ENCODE measurements at places on chromosomes 16 and 17. TPM values are rescaled to one million over a fixed set of nuclear protein-coding genes. Genes with fewer than 3 reads are reported as not detected.

Gene EXOC3L1
- 3.6 TPM for total RNA-seq

DNA sequence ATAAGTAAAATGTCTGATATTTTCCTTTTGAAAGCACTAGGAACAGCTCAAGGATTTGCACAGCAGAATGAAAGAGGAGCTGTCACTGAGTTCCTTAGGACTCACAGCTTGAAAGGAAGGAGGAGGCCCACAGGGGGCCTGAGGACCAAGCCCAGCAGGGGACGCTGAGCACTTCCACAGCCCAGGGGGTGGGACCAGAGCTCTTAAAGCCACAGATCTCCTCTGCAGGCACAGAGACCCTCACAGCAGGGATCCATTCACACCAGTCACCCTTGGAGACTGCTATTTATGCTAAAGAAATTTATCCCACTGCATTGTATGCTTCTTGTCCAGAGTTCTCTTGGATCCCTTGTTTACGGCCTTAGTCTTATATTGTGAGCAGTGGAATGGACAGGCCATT, 253.3 kb downstream of the STX8 start:
- peak overlapping the region; percentile 39 for H3K27ac ChIP-seq
- DNase-seq: no peak
- H3K4me3 ChIP-seq: peak overlapping the region; percentile 12
- no peaks in the 10 kb centered on the region for H3K36me3 ChIP-seq

Gene PRSS53
- total RNA-seq: 3.7 TPM

DNA sequence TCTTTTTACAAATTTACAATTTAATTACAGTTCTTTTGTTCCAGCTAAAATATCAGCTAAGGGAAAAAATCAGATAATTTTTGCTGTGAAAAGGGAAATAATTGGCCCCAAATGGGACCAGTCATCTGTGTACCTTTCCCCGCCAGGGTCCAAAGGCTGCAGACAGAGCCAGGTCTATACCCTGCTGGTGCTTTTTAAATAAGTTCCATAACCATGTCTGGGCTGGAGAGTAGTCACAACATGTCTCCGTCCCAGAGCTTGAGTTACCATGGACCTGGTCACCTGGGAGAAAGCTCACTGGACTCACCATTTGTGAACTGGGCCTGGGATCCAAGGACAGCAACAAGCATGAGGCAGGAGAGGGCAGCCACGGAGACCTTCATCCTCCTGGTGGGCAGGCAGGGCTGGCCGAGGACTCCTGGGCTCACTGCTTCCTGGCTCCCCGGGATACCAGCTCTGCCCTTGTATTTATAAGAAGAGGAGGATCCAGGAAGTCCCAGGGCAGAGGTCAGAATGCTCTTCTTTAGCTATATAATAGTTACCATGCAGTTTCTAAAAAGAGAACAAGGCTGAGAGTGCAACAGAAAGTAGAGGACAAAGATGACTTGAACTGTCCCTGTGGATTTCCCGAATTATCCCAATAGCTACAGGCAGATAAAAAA, at the start of gene CCL15:
TSS of gene CCL15 (minus strand) at position 444 of the 662 bp plus-strand sequence. CDS start at position 383, 61 bp downstream.
- no peaks in the 10 kb centered on the region for H3K36me3 ChIP-seq
- H3K27ac ChIP-seq: peak within 1 kb of the TSS; percentile 72
- DNase-seq: no peak
- H3K4me3 ChIP-seq: peak within 1 kb of the TSS; percentile 55

DNA sequence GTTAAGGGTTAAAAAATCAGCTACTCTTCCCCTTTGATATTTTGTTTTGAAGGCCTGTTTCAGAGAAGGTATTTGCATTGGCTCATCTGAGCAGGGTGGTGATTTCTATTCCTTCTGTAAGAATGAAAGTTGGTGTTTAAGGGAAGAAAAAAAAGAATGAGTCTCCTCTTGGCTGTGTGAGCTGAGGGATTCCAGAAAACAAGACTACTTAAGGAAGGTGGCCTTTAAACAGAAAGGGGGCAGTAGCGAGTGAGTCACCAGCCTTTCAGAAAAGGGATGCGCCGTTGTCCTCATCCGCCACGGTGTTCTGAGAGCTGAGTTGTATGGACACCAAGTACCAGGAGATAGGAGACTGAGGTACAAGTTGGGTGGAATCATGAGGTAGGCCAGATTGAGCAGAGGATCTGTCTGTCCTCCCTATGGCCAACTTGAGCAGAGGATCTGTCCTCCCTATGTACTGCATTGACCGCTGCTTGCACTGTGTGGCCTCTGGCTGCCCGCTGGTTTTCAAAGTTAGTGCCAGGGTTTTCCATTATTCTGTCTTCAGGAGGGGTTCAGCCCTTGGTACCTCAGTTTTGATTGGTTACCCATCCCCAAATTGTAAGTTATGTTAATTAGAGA, 8.2 kb downstream of the PRKCA start:
- no peaks in the 10 kb centered on the region for H3K27me3 ChIP-seq
- peaks cover 1% of the 10 kb centered on the region for H3K4me1 ChIP-seq
- no peak overlapping the region for H3K4me3 ChIP-seq
- no peak for DNase-seq
- H3K27ac ChIP-seq: no peak overlapping the region

DNA sequence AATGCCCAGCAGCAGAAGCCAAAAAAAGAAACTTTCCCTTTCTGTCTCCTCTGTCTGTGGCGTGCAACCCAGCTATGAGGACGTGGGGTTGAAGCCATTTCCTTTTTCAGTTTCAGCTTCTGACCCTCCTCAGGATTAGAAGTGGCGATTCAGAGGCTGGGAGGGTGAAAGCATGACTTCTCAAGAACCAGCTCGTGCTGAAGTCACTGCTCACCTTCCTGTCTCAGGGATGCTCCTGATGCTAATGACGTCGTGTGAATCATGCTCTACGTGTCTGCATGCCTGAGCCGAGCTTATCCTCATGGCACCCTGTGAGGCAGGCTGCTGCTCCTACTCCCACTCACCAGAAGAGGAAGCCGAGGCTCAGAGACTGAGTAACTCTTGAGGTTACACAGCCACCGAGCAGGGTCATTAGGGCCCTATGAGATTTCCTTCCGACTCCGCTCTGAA, 5.7 kb upstream of the LPO start:
- no peaks in the 10 kb centered on the region for H3K4me1 ChIP-seq

GRCh38 chr16:84367297-84367680, 1.0 kb upstream of the ATP2C2 start:
- H3K27ac ChIP-seq: no peak overlapping the region
- no peaks in the 10 kb centered on the region for H3K27me3 ChIP-seq
- H3K4me1 ChIP-seq: no peaks in the 10 kb centered on the region
- H3K36me3 ChIP-seq: no peaks in the 10 kb centered on the region
- no peak overlapping the region for H3K4me3 ChIP-seq

Gene TBC1D28
- not detected for total RNA-seq

DNA sequence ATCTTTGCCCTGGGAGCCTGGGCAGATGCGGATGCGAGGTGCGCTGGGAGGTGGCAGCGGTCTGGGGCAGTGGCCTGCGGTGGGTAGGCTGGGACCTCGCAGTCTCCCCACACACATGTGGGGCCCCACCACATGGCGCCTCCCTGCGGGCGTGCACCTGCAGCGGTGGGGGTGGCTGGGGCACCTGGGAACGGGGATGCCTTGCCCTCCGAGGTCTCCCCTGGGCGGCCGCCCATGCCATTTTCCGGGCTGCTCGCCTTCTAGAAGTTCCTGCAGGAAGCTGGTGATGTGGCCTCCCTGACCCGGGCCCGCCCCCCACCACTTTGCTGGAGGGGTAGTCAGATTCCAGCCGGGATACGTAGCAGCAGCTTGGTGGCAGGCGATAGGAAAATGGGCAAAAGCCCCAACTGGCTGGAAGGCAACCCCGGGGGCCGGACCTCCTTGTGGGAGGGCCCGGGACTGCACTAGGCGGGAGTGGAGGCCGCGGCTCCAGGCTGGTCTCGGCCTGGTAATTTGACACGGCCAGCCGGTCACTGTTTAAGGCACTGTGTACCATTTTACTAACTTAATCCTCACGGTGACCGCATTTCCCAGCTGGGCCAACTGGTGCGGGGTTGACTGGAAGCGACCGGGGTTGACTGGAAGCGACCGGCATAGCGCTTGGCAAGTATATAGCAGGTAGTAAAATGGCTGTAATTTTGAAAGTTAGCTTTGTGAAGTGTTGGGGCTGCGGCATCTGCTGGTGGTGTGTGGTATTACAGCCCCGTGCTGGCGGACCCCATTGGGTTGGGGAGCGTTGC, 38.5 kb downstream of the IGF2BP1 start:
- H3K36me3 ChIP-seq: no peaks in the 10 kb centered on the region
- peak; percentile 27 for DNase-seq
- no peak overlapping the region for H3K27ac ChIP-seq
- no peaks in the 10 kb centered on the region for H3K27me3 ChIP-seq
- H3K4me1 ChIP-seq: no peaks in the 10 kb centered on the region

DNA sequence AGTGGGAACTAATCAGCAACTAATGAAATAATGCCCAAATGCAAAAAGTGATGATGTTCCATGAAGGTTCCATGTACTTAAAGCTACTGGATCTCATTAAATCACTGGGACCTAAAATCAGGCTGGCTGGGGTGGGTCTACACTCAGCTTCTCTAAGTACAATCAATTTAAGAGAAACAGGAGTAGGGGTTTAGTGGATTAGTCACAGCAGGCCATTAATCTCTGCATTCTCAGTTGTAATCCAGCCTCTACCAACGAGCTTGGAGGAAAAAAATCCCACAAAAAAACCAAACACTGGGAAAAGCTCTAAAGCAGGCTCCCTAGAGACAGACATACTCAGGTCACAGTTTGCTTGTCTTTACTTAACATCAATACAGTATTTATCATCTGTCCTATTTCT, 15.0 kb downstream of the CA10 start:
- H3K27me3 ChIP-seq: no peaks in the 10 kb centered on the region
- H3K36me3 ChIP-seq: no peaks in the 10 kb centered on the region

Gene CHP2
- total RNA-seq: not detected

Gene HOXB3
- total RNA-seq: 3.2 TPM

Gene TP53TG3B
- total RNA-seq: not detected

DNA sequence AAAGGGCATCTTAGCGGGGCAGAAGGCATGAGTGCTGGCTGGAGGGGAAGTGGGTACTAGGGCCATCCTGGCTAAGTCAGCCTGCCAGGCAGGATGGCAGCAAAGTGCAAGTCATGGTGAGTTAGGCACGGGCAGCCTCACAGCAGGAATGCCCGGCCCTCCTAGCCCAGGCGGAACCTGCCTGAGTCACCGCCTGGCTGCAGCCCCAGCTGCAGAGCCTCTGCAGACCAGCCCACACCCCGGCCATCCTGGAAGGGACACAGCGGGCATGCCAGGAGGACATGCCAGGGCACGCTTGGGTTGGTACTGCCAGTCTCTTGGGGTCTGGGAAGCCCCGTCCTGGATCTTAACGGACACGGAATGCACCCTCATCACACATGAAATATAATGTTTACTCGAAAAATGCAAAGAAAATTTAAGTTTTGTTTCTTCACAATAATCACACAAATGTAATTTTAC, 5.0 kb upstream of the ALDH3A1 start:
- H3K36me3 ChIP-seq: no peaks in the 10 kb centered on the region
- no peak overlapping the region for H3K4me3 ChIP-seq
- peak; percentile 90 for DNase-seq

Gene GSE1
- 38.2 TPM for total RNA-seq

DNA sequence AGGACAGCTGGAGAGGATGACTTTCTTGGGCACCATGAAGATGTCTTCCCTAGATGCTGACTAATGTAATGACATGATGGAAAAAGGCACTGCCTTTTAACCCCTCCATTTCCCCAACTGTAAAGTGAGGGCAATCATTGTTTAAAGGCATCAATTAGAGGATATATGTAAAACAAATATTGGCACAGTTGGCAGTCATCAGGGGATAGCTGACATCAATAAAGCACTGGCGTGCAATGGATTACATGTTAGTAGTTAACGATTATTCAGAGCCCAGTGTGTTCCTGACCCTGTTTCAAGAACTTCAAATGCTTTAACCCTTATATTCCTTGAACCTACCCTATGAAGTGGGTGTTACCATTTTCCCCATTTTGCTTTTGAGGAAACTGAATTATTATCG, 100.7 kb downstream of the TMEM114 start:
- no peak overlapping the region for H3K27ac ChIP-seq
- H3K4me1 ChIP-seq: no peaks in the 10 kb centered on the region

GRCh38 chr16:22188595-22189442, 17.3 kb upstream of the EEF2K start:
- no peaks in the 10 kb centered on the region for H3K27me3 ChIP-seq
- H3K4me1 ChIP-seq: peaks cover 26% of the 10 kb centered on the region
